ENCODE measurements at places on chromosomes 4 and X.

GRCh38 chr4:7960790-7961655 is 21.4 kb upstream of the AFAP1 start:
- peak; percentile 71 for DNase-seq

- no peak for DNase-seq
Measured at GRCh38 chr4:168483811-168484210, 3.5 kb upstream of the DDX60L start.

DNA sequence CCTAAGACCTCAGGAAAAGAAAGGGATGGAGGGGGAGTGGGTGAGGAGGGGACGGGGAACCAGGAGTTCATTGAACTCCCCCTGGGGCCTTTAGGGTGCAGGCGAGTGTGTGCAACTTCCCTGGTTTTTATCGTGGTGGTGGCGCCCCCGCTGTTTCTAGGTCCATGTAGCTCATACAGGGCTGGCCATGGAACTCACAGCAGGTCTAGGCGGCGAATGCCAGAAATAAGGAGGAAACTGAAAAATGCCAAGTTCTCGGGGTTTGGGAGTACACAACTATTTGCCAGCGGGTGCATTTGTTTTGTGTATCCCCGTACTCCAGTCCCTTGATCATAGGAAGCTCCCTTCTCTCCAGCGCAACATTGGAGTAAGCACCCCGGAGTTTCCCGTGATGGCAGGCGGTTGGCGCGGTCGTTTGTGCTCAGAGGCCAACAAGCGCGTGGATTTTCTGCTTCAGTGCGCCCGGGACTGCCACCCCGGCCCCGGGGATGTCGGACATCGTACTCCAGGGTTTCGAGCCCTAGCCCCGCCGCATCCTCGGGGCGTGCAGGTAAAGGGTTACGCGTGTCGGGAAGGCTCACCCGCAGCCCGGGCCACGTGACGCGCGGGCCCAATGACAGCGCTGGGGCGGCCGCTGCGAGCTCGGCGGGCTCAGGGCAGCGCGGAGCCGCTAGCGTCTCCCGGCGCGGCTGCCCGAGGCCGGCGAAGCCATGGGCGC is 208.9 kb downstream of the NWD2 start:
- peak; percentile 49 for DNase-seq

GRCh38 chr4:177322266-177322665 is 12.6 kb downstream of the NEIL3 start:
- DNase-seq, result no peak

DNA sequence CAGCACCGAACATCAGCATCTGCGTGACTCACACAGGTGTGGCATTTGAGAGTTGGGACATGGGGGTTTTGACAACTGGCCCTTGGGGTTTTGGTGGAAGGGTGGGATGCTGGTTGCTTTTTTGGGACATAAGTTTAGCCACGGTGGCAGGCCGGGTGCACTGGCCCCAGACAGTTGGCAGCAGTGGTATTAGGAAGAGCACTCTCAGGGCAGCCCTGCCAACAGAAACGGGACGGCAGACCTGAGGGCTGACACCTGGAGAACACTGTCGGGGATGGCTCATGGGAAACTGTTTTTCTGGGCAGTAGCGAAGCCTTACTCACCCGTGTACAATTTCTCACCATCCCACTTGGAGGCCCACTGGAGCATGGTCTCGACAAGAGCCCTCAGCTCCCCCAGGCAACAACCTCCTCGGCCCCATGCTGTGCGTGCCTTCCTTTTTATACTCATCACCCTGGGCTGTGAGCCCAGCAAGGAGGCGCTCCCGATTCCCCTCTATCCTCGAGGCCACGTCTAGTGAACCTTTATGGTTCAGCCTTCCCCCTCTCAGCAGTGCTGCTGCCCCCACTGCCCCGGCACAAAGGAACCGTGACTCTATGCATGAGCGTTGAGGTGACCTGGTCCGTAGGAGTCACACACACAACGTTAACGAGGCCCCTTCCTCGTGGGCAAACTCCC is 30.6 kb downstream of the WDR1 start:
- DNase-seq, result no peak

GRCh38 chr4:504076-504475 is 5.1 kb downstream of the PIGG start:
- no peak for DNase-seq

All from activated T-cell treated with anti-CD3 and anti-CD28 coated beads for 48 hours (primary cell).